IPS-NIHi11 (cell line): ENCODE measurements at places on chromosomes 2 and 18.

GRCh38 chr18:46596119-46596518 lies 60.9 kb downstream of the LOXHD1 start:
- DNase-seq = no peak

GRCh38 chr2:85096616-85097015 lies 36.6 kb upstream of the TCF7L1 start:
- no peak for DNase-seq

DNA sequence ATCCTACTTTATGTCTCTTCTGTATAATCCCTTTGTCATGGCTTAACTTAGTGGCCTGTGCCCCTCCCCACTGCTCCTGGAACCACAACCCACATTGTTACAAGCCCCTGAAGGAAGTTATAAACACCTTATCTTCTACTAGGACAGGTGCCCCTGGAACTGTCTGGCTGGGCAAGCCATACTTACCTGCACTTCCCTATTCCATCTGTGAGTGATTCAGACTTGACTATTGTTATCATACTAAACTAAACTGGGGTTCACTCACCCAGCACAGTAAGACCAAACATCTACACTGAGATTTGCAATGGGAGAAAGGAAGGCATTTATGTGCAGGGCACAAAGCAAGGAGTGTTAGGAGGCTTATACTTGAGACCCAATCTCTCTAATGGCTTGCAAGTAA lies 3.7 kb upstream of the UGT1A6 start:
- DNase-seq = no peak

DNA sequence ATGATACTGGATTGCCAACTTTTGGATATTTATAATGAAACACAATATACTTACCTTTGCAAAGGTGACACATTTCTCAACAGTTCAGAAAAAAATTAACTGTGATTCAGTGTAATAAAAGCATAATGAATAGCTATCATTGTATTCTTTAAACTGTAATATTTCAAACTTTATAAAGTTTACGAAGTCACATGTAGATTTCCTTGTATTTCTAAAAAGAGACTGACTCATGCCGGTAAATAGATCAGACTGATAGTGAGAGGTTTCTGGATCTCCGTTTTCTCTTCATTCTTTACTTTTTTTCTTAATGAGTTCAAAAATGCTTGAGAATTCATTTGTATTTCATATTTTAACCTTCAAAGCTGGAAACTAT lies 70.1 kb downstream of the EML4 start:
- no peak for DNase-seq

DNA sequence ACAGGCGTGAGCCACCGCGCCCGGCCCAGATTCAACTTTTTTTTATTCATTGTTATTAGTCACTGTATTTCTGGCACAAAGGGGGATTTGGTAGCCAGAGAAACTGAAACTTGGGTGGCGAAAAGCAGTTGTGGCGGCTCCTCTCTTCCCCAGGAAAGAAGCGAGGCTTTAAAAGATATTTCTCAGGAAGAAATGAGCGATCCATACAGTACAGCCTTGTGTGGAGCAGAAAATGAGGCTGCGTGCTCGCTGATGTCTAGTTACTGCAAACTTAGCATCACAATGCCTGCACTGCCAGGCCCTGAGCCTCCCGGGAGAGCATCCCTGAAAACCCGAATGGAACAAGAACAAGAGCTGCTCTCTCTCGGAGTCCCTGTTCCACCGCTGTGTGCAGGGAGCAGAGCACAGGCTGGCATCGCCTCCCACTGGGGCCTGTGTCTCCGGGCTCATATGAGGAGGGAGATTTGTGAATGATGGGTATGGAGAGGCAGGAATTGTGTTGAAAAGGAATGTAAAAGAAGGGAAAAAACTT lies 234.0 kb downstream of the ZNF516 start:
- DNase-seq = peak; percentile 30

DNA sequence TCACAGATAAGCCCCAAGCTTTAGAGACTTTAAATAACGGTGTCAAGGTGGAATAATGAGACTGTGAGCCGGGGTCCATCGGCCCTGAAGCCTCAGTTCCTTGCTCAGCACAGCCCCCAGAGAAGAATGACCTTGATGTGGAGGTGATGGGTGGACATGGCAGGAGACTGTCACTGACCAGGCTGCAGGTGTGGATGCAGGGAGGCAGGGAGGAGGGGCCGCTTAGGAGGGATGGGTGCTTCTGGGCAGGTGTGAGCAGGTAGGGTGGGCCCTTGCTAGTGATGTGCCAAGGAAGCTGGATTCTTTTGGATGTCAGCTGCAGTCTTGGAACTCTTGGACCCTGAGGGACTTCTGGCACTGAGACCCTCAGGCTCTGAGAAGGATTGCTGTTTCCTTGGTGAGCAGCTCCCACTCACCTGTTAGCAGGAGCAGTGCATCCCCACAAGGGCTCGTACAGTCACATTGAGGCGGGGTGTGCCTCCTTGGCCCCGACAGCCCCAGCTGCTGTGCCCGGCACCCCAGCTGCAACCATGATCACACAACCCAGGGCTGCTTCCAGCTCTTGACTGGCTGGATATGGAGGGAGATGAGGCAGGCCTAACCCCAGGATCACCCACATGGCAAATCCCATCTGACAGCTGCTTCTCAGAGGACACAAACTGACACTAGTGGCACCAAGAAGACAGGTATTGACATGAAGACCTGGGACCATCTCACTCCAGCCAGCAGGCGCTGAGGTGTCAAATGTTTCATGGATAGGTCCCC lies 209.8 kb upstream of the HDAC4 start:
- DNase-seq = no peak

GRCh38 chr2:172531309-172531708 lies 24.6 kb upstream of the PDK1 start:
- DNase-seq = no peak

GRCh38 chr2:196974970-196975369 lies 48.5 kb upstream of the PGAP1 start:
- no peak for DNase-seq

DNA sequence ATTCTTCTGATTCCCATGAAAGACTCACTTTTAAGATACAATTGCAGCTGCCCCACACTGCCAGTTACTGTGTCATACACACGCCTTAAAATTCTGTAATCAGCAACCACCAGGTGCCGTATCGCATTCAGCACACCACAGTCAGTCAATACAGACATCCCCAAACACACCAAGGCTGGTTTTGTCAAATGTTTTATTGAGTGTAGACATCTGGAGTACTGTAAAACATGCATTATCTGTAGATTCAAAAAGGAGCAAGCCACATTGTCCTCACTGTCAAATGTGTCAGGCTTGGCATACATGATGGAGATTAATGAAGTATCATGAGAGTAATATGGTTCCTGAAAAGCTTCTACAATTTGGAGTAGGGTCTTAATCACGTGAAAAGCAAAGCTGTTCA lies 109.7 kb upstream of the SP3 start:
- DNase-seq = no peak

GRCh38 chr2:234952270-234953115 lies 676 bp downstream of the SH3BP4 start:
- no peak for DNase-seq

DNA sequence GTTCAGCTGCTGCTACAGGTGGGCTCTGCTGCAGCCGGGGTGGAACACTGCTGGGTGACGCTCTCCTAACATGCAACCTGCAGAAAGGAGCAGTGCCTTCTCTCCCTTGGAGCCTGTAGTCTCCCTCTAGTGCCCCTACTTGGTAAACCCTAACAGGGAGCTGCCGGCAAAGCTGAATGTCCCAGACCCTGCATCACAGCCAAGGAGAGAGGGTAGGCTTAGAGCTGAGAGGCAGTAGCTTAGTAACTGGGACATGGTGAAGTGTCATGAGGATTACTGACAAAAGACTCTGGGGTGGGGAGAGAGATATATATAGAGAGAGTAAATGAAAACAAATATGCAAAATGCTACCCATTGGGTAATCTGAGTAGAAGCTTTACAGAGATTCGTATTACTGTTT lies 9.9 kb downstream of the NCAPH start:
- DNase-seq = peak; percentile 27

- no peak for DNase-seq
Observed at GRCh38 chr2:164890544-164890943, 48.9 kb upstream of the COBLL1 start.

DNA sequence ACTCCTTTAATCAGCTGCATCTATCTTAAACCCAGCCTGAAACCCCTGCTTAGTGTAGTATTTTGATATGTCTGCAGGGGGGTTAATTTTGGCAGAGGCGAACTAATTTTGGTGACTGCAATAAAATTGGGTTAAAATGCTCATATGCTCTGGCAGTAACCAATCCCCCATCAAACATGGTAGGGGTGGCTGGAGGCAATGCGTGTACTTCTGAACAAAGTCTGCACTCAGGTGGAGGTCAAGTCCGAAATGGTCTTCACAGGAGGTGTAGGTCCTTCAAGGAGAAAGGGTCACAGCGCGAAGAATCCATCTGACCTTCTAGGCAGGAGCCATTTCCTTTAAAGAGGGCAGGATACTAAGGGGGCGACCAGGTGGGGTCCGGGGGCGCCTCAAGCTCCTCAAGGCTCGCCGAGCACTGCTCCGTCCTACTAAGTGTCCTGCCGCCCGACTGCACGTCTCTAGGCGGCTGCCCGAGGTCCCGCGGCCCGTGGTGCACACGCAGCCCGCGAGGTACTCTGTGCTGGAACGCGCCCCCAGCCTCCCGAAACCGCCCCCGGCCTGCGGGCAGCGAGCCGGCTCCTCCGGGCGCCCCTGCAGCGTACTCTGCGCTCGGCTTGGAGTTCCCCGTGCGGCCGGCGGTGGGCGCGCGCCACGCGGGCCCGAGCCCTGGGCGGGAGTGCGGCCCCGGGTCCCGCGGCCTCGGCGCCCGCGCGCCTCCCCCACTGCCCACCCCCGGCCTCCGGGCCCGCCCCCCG lies 1.7 kb upstream of the LDLRAD4 start:
- DNase-seq = peak; percentile 75

DNA sequence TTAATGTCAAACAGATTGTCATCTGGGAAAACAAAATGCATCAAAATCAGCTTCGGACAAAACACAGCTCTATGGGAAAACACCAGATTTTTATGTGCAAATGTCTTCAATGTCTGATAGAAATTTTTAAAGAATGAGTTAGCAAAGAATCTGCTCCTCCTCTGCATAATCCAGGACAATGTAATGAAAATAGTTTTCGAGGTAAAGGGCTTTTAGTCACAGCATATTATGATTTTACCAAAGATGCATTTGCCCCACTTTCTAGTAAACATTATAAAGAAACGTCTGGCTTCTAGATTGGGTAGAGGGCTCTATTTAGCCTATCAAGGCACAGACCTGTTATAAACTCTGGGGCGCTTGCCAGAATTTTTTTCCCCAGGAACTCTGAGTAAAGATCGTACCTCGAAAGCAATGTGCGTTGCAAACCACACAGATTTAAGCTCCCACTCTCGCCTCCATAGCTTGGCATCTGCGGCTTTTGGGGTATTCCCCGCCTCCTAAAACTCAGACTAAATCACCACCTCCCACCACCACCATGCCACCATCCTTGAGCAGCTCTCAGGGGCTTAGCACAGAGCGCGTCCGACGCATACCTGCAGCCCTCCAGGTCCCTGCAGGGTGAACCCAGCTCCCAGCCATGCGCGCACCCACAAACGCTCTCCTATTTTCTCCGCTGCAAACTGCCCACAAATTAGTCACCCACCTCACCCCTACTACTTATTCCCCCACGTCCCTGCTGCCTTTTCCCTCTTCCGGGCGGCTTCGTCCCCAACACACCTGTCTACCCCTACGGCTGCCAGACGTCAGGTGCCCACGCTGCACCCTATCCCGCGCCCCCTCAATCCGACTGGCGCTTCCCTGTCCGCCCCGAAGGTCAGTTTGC lies 829 bp downstream of the ACVR1C start:
- DNase-seq = no peak

- no peak for DNase-seq
Observed at GRCh38 chr2:98607741-98608115, 584 bp downstream of the COA5 start.

DNA sequence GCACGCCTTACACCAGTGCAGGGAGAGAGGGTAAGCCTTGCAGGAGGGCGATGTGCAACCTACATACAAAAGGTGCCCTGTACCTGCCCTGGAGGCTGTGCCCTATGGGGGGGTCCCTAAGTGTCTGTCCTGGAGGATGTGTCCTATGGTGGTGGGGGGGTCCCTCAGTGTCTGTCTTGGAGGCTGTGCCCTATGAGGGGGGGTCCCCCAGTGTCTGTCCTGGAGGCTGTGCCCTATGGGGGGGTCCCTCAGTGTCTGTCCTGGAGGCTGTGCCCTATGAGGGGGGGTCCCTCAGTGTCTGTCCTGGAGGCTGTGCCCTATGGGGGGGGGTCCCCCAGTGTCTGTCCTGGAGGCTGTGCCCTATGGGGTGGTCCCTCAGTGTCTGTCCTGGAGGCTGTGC lies 216.6 kb downstream of the HDAC4 start:
- DNase-seq = no peak

DNA sequence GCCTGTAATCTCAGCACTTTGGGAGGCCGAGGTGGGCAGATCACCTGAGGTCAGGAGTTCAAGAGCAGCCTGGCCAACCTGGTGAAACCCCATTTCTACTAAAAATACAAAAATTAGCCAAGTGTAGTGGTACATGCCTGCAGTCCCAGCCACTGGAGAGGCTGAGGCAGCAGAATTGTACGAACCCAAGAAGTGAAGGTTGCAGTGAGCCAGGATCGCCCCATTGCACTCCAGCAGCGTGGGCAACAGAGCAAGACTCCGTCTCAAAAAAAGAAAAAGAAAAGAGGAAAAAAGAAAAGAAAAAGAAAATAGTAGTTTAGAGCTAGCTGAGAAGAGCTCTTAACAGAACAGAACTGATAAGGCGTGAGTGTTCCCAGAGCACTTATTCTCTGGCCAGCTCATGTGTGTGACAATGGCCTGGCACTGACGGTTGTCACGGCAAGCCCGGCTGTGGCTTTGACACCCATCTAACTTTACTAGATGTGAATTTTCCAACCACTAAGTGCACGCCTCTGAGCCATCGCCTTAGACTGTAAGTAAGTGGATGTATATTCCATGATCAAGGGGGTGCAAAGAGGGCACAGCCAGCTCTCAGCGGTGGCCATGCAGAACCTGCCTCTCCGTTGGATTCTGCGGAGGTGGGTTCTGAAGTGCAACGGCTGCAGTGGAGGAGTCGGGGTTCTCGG lies 80.0 kb downstream of the ZNF516 start:
- DNase-seq = no peak
